A172 (cell line): ENCODE measurements at places on chromosomes 1 and 21. TPM values are rescaled to one million over a fixed set of nuclear protein-coding genes. Genes with fewer than 3 reads are reported as not detected.

GRCh38 chr21:37429356-37429755 is 62.8 kb downstream of the DYRK1A start:
- DNase-seq = no peak

GRCh38 chr1:1237874-1238701 is 6.1 kb downstream of the B3GALT6 start:
- no peak for DNase-seq

- no peak for DNase-seq
These were observed 14.3 kb downstream of the NADK start for GRCh38 chr1:1763657-1764621.

DNA sequence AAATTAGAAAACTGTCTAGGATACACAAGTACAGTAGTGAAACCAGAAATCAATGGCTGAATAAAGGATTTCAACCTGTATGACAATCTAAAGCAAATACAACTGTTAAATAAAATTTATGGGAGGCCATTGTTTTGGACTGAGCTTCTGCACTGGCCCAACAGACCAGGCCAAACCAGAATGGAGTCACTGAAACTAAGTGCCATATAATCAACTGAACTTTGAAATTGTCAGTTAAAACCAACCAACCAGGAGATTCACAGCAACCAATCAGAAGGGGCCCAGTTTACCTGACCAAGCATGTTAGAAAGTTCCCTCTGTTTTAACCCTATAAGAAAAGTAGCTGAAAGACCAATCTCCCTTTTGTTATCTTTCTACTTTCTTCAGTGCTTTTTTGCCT is 30.5 kb upstream of the SOAT1 start:
- DNase-seq = no peak

- DNase-seq = no peak
These were observed 15.3 kb downstream of the NUDC start for GRCh38 chr1:26936823-26937222.

DNA sequence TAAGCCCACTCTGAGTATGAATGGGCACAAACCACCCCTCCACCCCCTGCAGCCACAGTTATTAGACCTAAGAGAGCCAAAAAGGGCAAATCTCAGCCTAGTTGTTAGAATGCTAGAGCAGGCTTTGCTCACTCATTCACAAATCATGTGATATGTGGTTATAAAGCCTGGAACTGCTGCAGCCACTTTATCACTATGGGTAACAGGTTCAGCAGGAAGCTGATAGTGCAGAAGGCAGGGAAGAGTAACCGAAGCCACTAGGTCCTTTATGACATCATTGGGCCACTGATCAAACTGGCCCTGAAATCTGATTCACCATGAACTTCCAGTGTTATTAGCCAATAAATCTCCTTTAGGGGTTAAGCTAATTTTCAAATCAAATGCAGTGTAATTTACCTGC is 134.7 kb downstream of the GRIK1 start:
- DNase-seq = no peak

DNA sequence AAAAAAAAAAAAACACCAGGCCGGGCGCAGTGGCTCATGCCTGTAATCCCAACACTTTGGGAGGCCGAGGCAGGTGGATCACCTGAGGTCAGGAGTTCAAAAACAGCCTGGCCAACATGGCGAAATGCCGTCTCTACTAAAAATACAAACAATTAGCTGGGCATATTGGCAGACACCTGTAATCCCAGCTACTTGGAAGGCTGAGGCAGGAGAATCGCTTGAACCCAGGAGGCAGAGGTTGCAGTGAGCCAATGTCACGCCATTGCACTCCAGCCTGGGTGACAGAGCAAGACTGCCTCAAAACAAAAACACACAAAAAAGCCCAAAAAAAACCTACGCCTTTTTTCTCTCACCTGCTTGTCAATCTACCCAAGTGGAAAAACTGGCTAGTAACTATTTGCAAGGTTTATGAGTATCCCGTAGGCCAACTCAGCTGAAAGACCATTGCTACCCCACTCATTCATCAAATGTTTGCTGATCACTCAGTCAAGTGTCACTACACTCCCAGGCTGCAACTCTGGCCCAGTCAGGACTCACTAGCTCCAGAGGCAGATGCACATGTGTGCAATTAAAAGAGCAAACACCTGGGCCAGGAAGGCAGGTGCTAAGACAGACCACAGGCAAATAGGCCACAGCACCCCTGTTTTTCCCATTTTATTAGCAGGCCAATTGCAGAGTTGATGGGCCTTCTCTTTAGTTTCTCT is 2.0 kb downstream of the CSRP1 start:
- DNase-seq = no peak

- DNase-seq = peak; percentile 76
These were observed 148.7 kb downstream of the RUNX1 start for GRCh38 chr21:34900376-34900775.

GRCh38 chr1:205410581-205411298 is 11.1 kb downstream of the LEMD1 start:
- no peak for DNase-seq

DNA sequence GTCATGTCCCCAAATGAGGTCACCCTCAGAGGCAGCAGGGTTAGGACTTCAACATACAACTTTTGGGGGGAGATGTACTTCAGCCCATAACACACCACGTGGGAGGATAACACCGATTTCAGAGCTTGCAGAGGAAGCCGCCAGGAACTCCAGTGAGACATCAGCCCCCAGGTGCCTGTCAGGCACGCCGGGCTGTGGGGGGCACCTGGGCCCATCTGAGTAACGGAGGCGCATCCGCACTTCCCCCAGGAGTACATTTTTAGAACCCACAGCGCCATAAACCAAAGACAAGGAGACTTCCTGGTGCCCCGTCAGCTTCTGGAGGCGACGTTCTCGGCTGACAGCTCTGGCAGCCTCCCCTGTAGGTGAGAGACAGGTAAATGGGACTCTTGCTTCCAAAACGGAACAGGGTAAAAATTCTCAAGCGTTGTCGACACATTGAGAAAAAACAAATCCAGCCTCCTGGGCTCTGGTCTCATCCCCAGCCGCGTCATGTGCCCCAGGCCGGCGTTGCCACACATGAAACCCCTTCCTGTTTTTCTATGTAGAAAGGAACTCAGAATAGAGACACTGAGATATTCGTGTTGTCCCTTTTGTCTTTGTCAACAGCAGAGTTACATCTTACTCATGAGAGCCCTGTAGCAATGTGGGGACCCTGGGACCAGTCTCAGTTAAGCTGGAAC is 93.3 kb downstream of the PDE9A start:
- no peak for DNase-seq

- no peak for DNase-seq
These were observed 41.0 kb downstream of the NRIP1 start for GRCh38 chr21:15023776-15024175.

DNA sequence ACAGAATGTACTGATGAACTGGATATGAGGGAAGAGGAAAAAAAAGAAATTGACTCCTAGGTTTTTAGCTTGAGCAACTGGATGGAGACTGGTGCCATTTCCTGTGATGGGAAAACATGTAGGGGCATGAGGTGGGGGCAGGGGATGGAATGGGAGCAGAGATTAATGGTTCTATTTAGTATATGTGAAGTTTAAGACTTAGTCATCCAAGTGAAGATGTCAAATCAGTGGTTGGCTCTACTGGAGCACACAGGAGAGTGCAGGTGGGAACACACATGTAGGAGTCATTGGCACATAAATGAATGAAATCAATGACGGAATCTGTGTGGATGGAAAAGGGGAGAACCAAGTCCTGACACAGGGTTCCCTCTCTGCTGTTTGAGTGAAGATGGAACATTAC is 224.4 kb upstream of the COA6 start:
- DNase-seq = no peak

- peak; percentile 90 for DNase-seq
These were observed 9.7 kb upstream of the SHCBP1L start for GRCh38 chr1:182962554-182963115.

DNA sequence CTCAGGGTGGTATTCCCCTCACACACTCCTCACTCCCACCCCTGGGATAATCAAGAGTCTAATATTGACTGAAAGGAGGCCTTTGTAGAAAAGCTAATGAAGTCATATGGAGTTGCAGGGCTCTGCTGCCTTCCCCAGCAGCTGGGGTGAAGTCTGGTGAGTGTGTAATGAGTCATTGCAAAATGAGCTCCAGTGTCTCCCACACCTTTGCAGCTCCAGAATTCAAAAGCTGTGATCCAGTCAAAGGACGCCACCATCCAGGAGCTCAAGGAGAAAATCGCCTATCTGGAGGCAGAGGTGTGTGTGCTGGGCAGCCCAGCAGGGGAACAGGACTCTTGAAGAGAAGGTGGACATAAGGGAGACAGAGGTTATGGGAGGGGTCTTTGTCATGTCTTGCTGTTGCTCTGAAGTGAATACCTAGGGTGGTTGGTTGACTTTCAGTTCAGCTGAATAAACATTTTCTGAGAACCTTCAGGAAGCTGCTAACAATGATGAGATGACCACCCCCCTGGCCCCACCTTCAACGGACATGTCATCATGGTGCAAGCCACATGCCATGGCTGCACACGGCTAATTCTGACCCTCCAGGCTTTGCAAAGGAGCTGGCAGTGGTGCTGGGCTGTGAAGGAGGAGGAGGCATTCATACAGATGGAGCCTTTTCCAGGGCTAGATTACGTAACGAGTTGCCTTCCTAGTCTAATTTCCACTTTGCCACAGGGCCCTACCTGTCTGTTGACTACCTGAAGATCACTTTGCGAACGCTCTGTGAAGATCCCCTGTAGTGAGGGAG is 32.2 kb upstream of the SNX27 start:
- peak; percentile 84 for DNase-seq

DNA sequence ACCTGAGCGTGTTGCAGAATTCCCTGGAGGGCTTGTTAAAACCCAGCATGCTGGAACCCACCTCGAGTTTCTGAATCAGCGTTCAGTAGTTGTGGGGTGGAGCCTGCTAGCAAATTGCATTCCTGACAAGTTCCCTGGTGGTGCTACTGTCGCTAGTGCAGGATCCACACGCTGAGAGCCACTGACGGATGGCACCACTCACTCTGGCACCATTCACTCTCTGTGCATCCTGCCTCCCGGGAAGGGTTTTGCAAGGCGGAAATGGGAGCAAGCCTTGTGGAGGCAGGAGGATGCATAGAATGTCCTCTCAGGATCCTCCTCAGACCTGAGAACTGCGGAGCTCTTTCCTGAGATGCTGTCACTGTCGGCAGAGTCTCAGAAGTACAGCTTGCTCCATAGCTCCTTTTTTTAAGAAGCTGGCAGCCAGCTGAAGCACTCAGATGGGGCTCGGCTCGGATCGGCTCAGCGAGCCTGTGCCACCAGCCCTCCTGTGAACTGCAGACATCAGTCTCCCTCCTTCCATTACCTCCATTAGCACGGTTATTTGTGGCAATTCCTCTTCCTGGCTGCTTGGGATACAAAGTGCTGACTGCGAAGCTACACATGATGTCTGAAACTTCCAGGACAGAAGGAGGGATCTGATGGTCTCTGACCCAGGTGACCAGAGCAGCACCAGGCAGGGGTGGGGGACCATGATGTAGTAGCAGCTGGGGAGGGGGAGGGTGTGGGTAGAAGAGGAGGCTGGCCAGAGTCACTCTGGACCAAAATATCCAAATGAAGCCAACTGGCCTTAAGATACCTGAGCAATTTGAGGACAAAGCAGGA is 89.6 kb downstream of the C1orf94 start:
- peak; percentile 36 for DNase-seq

DNA sequence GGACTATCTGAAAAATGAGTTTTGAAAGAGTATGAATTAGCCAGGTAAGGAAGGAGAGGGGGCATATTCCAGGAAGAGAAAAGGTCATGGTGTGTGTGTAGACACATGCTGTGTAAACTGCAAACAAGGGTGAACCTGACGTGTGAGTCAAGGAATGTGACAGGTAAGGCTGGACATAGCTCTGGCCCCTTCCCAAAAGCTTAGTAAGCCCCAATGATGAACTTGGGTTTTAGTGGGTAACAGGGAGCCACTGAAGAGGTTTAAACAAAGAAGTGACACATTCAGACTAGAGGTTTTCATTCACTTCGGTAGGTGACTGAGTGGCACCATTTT is 36.7 kb downstream of the EGLN1 start:
- DNase-seq = peak; percentile 24

DNA sequence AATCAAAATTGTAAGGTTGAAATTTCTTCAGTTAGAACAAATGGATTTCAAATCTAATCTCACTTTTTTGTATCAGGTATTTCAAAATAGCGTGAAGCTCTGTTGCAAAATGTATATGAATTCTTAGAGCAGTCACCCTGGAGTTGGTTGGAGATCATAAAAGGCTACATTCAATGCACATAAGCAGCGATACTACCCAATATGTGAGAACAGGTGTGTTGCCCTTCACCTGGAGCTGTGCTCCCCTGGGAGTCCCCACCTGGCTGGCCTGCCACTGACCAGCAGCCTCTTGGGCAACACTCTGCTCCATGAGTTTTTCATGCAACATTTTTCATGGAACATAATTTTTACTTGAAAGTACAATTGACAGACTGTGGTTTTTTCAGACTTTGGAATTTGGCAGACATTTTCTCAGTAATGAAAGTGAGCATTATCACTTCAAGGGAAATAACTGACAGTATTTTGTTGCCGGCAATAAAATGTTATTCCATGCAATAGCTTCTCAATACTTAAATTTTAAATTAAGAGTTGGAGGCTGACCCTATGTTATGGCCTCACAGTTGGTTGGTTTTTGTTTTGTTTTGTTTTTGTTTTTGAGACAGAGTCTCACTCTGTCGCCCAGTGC is 95.1 kb downstream of the ST3GAL3 start:
- DNase-seq = no peak

DMRTB1 gene
- total RNA-seq = not detected in 2 replicates

WDR64 gene
- not detected in 2 replicates for total RNA-seq

LELP1 gene
- not detected in 2 replicates for total RNA-seq

CADM3 gene
- 0.26 and 0.91 TPM in 2 replicates for total RNA-seq

SPATC1L gene
- 13.9 and 16.0 TPM in 2 replicates for total RNA-seq

LCE1E gene
- total RNA-seq = not detected in 2 replicates

UBE2U gene
- total RNA-seq = not detected in 2 replicates

CRP gene
- total RNA-seq = not detected in 2 replicates

RIPPLY3 gene
- total RNA-seq = 0.43 TPM in 1 of 2 replicates, not detected in the other
